ENCODE measurements at places on chromosomes 2 and 18.
A peak's percentile ranks its signal among the peaks of the same experiment; 100 is the strongest.

GRCh38 chr2:24359129-24360049 is 947 bp downstream of the ITSN2 start:
- DNase-seq: no peak

DNA sequence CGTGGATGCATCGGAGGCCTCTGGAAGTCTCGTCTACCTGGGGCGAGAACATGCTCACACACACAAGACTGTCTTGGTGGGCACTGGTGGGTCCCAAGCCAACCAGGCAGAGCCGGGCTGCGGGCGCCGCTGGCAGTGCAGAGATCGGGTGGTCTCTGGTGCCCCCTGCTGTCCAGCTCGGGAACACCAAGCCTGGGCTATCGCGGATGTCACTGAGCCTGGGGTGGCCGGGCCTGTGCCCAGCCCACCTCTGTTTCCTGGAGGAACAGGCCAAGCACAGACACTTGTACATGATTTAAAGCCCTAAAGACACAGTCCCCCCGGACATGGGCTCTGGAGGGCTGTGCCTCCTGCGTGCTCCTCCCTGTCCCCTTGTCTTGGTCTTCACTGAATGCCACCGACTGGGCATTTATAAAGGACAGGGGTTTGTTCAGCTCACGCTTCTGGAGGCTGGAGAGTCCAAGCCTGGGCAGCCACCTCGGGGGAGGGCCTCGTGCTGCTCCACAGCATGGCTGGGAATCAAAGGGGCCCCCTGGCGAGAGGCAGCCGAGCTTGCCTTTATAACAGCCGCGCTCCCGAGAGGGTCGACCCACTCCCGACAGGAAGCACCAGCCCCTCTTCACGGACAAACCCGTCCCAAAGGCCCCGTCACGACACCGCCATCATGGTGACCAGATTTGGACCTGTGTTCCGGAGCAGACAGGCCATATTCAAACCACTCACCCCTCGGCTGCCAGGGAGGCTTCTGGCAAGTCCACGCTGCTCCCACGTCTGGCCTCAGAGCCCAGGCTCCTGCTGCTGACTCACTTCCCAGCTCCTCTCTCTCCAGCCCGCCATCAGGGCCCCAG is 3.6 kb upstream of the OTOS start:
- peak; percentile 68 for DNase-seq

GRCh38 chr18:49380801-49381200 is 79.6 kb downstream of the DYM start:
- DNase-seq: no peak

DNA sequence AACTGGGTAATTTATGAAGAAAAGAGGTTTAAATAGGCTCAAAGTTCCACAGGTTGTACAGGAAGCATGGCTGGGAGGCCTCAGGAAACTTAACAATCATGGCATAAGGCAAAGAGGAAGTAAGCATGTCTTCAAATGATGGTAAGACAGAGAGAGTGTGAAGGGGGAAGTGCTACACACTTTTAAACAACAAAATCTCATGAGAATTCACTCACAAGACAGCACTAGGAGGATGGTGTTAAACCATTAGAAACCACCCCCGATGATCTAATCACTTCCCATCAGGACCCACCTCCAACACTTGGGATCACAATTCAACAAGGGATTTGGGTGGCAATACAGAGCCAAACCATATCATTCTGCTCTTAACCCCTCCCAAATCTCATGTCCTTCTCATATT is 34.9 kb downstream of the CFAP210 start:
- DNase-seq: no peak

GRCh38 chr2:80326214-80326613 is 21.7 kb upstream of the LRRTM1 start:
- DNase-seq: no peak

DNA sequence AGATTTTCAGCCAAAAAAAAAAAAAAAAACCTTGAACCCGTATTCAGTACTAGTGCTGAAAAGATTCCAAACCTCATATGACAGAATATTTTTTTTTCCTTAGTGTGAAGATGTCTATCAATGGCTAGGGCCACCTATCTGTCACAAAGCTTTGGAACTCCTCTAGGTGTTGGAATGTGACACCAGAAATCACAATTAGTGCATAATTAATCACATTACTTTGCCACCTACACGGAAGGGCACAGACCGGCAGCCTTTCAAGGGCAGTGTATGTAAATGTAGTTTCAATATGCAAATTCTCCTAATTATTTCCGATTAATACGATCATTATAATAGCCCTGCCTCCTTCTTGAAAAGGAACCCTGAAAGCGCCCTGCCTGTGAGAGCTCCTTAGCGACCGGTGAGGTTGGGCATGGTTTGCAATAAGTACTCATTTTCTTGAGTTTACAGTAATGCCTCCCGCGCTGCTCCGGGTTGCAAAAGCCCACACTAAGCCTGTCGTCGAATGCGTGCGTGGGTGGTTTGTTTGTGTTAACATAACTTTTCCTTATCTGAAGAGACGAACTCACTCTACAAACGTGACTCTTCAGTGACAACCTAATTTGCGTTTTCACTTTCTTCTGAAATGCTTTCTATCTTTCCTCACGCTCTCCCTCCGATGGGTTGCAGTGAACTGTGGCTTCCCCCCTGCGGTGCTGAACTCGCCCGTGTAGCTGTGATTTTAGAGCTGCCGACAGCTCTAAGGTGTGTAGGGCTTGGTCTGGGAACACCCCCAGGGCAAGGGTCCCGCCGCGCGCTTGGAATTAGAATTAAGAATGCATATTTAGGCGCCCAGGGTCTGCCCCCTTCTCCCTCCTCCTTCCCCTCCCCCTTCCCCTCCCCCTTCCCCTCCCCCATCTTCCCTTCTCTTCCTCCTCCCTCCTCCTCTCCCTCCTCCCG is 765 bp upstream of the ID2 start:
- DNase-seq: peak; percentile 74

DNA sequence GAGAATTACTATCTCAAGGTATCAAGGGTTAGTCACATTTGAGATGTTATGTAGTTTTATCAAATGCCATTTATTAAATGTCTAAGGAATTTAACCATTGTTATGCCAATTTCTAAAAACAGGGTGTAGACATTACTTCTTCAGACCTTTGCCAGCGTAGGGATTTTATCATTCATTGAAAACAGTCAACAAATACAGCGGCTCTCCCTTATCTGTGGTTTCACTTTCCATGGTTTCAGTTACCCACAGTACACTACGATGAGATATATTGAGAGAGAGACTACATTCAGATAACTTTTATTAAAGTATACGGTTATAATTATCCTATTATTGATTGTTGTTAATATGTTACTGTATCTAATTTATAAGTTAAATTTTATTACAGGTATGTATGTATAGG is 234.7 kb downstream of the TMX3 start:
- no peak for DNase-seq

DNA sequence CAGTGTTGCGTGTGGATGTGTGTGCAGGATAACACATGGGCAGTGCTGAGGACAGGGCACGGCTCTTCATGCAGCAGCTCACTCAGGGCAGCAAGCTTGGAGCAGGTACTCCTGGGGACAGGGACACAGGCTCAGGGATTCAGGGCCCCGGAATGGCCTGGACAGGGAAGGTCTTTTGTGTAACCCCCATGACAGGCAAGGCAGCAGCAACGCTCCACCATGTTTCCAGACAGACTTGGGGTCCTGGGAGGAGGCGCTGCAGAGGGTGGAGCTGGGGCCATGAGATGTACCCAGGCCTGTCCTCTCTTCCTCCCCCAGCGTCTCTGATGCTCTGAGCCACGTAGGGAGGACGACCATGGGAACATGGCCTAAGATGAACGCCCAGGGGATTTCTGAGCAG is 58.3 kb downstream of the ADNP2 start:
- no peak for DNase-seq

DNA sequence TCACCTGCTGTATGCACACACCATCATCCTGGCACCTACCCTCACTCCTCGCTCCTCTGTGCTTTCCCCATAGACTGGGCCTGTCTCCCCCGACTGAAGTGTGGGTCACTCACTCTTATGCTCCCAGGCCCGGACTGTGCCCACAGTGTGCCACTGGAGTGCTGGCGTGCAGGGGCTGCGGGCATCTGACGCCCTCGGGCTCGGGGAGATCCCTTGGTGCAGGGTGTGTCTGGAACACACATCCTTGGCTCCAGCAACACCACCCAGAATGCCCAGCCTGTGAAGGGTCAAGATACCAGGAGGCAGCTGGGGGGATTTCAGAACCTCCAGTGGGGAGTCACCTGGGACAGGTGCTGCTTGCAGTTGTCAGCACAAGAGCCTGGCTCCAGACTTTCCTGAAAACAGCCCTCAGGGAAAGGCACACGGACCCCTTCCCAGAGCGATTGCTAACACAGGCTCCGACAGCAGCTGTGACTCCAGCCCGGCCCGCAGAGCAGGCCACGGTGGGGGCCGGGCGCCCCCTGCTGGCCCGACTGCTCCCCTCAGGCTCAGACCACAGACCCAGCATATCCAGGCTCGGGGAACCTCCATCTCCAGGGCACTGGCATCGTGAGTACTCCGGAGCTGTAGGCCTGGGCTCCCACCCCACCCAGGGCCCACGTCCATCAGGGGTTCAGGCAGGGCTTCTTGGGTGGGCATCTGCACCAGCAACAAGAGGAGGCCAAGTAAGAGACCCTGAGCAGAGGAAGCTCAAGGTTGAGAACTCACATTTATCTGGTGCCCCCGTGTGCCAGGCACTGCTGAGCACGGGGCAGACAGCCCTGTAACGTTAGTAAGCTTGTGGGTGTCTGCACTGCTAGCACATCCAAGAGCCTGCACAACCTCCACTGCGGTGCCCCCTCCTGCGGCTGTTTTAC is 8.6 kb downstream of the HS1BP3 start:
- peak; percentile 85 for DNase-seq

DNA sequence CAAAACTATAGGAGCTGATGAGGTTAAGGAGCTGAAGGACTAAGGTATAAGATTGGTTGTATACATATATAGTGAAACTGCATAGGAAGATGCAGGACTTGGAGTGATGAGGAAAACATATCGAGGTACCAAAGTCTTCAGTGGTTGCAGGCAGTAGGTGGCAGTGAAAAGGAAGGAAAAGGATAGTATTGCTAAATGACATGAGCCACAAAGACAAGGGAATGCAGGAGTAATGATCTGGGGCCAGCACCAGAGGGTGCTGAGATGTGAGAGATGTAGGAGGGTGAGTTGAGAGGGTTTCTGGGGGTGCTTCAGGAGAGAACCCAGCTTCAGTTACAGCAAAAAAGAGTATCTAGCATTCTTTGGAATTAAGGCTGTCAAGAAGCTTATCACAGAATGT is 172.2 kb upstream of the MYO3B start:
- no peak for DNase-seq

DNA sequence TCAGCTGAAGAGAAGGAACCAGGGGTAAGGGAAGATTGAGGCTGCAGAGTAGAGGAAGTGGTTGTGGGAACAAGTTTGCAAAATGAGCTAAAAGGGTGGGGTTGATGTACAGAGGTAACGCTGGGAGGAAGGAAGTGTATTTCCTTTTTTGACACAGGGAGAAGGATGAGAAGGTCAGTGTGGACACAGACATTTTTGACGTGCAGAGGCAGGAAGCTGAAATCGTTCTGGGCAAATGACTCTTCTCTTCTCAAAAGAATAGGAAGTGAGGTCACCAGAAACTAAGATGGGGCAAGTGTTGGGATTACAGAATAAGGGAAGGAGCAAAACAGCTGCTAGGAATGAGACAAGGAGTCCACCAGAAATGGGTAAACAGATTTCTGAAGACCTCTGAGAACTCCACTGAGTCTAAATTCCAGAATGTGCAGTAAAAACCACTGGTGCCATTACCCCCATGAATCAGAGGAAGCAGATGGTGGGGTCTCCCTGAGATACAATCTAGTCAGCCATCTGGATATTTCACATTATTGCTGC is 20.0 kb upstream of the RNF149 start:
- DNase-seq: no peak

GRCh38 chr2:41966431-41966893 is 81.4 kb upstream of the PKDCC start:
- DNase-seq: peak; percentile 93

- peak; percentile 75 for DNase-seq
These were observed 4.6 kb downstream of the LOXL3 start for GRCh38 chr2:74548900-74549826.

Data from left hindlimb (tissue), 1 donor.